ENCODE measurements at places on chromosomes 4 and X.

DNA sequence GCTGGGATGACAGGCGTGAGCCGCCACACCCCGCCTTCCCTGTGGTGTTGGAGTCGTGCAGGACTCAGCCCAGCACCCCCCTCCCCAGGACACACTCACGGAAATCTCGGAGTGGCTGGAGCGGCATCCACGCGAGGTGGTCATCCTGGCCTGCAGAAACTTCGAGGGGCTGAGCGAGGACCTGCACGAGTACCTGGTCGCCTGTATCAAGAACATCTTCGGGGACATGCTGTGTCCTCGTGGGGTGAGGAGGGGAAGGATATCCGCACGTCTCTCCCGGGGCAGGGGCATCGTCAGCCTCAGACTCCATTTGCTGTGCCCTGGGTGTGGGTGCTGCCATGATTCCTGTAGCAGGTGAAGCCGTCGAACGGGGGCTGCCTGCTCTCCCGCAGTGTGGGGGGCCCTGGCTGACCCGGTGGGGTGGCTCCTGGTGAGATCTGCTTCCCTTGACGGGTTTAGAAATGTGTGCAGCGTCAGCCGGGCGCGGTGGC, 10.3 kb downstream of the PLCXD1 start:
- no peak for DNase-seq

DNA sequence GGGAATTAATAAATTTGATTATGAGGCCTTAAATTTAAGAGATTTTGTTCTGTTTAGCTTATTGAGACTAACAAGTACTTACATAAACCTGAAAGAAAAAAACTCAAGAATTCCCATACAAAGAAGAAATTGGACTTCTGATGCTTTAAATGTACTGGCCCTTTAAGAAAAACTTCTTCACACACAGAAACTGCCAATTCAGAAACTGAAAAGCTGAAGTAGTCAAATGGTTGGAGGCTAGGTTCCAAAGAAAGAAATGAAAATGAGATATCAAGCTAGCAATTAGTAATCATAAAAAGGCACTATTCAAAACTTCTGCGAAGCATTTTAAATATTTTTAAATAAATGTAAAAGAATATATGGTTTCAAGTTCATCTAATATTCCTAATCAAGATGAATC, 151.3 kb downstream of the THOC2 start:
- DNase-seq, result no peak

DNA sequence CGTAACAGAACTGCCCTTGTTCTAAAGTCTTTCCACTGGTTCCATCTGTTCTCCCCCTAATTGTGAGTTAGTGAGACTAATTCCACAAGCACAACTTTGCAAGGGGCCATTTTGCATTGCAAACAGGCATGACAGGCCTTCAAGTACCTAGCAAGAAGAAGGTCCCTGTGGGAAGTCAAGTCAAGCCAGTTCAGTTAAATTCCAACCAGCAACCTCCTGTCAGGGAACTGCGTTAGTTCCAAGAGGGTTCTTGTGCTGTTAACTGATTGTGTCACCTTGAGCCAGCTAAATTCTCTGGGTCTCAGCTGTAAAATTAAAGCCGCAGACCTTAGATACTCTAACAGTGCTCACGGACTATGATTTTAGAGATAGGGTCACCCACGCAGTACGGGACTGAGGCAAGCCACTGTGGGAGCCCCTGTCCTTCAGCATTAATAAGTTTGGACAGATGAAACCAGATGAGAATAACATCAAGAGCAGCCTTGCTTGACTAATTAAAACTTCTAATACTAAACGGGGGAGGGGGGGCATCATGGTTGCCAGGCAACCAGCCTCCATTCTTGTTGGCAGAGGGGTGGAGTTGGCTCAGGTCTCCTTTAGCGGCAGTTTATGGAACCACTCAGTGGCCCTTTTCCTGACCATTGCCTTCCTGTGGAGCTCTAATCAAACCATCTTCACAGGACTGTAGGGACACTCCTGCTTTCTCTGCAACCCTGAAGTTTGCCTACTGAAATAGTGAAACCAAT, 24.1 kb upstream of the TMEM150C start:
- no peak for DNase-seq

DNA sequence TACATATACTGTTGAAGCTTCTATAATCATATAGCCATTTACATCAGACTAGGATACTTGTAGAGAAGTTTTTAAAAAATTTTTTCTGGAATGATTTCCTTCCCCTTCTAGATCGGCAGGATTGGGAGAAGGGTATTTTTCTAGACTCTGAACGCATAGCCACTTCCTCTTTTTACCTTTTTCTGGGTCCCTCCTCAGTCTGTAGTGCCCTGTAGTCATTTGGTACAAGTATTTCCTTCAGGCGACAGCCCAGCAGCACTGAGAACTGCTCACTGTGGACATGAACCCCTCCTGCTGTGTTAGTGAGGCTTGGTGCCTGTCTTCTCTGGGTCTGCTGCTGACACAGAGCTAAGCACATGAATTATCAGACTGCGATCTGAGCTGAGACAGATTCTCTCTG, 255.4 kb downstream of the ARHGAP10 start:
- no peak for DNase-seq

- no peak for DNase-seq
These were observed 165.3 kb downstream of the GPM6A start for GRCh38 chr4:175646802-175647201.

GRCh38 chrX:130829526-130830515, 73.2 kb downstream of the ENOX2 start:
- DNase-seq, result no peak

GRCh38 chr4:16070203-16070602, 13.6 kb downstream of the PROM1 start:
- DNase-seq, result no peak

DNA sequence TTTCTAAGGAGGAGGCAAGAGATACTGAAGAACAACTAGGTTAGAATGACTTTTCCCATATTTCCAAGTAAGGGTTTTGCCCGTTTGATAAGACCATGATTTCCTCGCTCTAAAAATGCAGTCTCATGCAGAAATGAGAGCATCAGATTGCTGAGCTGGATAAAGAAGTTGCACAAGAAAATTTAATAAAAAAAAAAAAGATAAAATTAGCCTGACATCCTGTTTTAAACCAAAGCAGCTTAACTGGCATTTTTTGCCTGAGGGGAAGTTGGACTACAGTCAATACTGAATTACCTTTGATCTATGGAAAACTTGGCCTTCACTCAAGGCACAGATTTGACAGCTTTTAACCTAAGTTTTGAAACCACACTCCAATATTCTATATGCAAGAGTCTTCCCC, 208.4 kb downstream of the GASK1B start:
- no peak for DNase-seq

GRCh38 chr4:148514581-148514980, 72.4 kb upstream of the NR3C2 start:
- DNase-seq, result no peak

DNA sequence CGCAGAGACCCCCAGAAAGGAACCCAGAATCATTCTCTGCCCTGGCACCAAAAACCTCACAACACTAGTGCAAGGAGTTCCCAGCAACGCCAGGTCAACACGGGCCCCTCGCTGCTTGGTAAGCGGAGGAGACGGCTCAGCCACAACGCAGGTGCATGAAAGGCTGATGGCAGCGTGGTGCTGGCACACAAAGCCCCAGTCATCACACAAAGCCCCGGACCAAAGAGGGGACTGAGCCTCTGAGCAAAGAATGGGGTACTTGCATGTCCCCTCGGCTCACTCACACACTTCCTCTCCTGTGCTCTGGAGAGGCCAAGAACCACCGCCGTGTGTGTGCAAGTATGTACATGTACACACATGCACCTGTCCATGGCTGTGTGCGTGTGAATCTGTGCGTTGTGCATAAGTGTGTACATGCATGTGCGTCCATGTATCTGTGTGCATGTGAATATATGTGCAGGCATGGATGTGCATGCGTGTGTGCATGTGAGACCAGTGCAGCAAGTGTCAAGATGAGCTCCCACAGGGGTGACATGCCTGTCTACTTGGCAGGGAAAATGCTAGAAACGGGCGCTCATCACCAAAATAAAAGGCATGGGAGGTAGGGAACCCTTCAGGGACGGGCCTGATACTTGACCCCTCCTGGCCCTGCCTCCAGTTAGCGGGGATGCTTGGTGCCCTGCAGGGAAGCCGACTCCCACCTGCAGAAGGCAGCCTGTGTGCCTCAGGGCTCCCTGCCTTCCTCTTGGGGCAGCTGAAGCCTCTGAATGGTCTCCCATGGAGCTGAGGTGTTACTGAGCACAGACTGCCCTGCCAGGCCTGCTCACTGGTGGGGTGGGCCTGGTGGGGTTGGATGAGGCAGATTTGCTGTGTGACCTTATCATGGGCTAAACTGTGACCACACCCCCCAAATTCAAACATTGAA, 60.4 kb downstream of the ZFYVE28 start:
- DNase-seq, result no peak

- DNase-seq, result no peak
These were observed 176.8 kb downstream of the SCFD2 start for GRCh38 chr4:53189011-53189410.

- DNase-seq, result no peak
These were observed 385 bp downstream of the LYAR start for GRCh38 chr4:4289597-4289940.

GRCh38 chrX:154749856-154750255, 1.0 kb downstream of the GAB3 start:
- no peak for DNase-seq

DNA sequence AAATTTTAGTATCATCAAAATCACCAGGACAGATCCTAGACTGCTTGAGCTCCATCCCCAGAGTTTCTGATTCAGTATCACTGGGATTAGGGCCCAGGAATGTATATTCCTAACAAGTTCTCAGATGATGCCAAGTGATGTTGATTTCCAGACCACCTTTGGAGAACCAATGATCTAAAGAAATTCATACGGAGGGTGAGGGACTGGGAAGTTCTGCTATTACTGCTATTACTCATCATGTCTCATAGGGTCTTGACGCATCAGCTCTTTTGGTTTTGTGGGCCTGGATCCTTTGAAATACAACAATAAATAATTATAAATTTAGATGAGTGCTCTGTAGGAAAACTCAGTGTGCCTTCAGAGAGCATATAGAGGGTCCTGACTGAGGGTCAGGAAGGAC, 59.8 kb upstream of the LGI2 start:
- no peak for DNase-seq

GRCh38 chr4:113290666-113291065, 241.2 kb downstream of the ANK2 start:
- no peak for DNase-seq

- no peak for DNase-seq
These were observed 15.1 kb upstream of the FABP2 start for GRCh38 chr4:119337010-119337409.

- DNase-seq, result no peak
These were observed 633.4 kb upstream of the AADAT start for GRCh38 chr4:170723171-170723570.

- DNase-seq, result no peak
These were observed 1006.0 kb upstream of the DIAPH2 start for GRCh38 chrX:95678679-95679078.

- DNase-seq, result no peak
These were observed 27.0 kb downstream of the MAEA start for GRCh38 chr4:1316537-1317168.

DNA sequence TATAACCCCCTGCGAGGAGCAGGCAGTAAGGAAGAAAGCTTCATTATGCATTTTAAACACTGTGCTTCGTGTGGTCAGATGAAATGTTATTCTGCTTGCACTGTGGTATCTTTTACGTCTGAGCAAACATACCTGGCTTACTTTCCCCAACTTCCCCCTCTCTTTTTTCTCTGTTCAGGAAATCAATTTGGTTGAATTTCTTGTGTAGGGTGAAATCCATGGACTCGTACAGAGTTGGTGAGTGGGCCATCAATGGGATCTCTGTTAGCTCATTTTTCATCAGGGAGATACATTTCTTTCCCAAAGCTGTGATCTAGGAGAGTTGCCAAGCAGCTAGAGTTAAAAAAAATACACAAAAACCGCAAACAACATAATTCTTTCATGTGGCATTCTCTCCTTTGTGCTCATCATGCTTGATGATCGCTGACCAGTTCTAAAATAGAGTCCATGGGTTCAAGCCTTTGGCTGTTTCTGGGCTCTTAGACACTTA, 98.5 kb downstream of the FRAS1 start:
- no peak for DNase-seq

- DNase-seq, result no peak
These were observed 32.5 kb downstream of the ETDB start for GRCh38 chrX:135087867-135088266.

- DNase-seq, result no peak
These were observed 88.6 kb downstream of the CHRNA9 start for GRCh38 chr4:40423735-40424134.

GRCh38 chr4:176090115-176090514, 24.5 kb downstream of the WDR17 start:
- DNase-seq, result no peak

- DNase-seq, result no peak
These were observed 93.6 kb upstream of the FTHL17 start for GRCh38 chrX:31165241-31166035.

DNA sequence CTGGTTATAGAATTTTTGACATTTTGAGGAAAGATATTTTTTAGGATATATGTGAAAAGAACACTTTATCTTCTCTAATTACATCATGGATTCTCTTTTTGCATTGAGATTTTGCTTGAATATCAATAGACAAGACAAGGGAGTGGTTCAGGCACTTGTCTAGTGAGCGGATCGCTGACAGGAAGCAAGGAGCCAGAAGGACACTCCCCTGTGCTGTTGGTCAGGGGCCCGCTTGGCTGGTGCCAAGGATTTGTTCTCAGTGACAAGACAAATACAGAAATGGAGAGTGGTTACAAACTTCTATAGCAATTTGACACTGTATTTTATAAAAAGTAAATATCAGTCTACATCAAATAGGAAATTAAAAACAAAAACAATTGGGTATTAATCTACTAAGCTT, 60.0 kb downstream of the SLC9B1 start:
- DNase-seq, result no peak

DNA sequence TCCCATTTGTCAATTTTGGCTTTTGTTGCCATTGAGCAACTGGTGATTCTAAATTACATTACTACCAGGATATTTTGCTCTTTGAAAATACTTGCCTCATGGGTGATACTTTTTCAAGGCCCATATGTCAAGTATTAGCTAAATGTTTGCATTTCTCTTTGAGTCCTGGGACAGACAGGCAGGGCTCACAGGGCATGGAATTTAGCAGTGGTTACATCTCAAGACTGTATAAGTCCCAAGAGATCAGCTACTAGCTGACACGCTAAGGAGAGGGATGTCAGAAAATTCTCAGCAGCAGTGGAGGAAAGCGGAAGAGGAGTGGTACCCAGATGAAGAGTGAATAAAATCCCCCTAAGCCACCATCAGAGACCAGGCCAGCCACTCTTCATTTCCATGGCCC, 224.9 kb downstream of the FRMPD4 start:
- DNase-seq, result no peak

GRCh38 chr4:38178392-38178995, 218.3 kb downstream of the PTTG2 start:
- DNase-seq, result no peak

DNA sequence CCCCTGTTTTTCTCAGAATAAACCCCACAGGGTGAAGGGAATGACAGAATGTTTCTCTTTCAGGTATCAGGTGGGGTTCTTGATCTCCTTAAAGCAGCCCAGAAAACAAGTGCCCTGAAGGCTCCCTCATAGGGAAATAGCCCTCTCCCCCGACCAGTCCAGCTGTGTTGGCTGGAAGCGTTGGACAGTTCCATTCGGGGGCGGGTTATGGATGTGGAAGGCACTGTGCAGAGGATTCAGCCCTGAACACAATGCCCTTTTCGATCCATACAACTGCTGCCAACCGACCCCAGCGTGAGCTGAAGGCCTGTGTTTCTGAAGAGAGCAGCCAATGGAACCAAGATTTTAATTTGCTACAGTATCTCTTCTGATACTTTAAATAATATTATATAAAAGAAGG, 41.5 kb downstream of the SEL1L3 start:
- no peak for DNase-seq

- no peak for DNase-seq
These were observed 25.2 kb upstream of the GK start for GRCh38 chrX:30627818-30628652.

GRCh38 chr4:104465201-104465600, 29.5 kb downstream of the CXXC4 start:
- no peak for DNase-seq
